Eye (tissue), 1 donor: ENCODE measurements at places on chromosomes 13 and 19.

DNA sequence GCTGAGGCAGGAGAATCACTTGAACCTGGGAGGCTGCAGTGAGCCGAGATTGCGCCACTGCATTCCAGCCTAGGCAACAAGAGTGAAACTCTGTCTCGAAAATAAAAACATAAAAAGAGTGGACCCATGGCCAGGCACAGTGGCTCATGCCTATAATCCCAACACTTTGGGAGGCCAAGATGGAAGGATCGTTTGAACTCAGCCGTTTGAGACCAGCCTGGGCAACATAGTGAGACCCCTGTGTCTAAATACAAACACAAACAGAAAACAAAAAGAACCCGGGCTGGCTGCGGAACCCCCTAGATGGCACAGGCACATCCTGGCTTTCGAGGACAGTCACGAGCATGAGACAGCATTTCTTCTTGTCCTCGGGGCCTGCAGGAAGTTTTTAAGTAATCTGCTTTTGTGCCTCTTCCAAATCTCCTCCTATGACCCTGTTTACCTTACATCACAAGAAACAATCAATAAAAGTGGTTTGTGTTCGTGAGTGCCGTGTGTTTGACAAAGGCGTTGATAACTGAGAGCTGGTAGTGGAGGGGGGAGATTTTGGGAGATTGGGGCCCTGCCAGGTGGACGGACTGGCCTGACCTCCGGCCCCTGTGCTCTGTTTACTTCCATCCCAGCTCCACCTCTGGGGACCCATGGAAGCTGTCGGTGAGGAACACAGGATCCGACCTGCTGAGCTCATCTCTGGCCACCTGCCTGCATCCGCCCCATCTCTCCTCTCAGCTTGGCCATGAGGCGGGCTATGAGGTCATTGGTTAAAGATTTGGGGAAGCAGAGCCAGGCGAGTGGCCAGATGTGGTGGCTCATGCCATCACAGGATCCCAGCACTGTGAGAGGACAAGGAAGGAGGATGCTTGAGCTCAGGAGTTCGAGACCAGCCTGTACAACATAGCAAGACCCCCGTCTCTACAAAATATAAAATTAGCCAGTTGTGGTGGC is 5.9 kb upstream of the GDF15 start:
- DNase-seq = peak; percentile 30

DNA sequence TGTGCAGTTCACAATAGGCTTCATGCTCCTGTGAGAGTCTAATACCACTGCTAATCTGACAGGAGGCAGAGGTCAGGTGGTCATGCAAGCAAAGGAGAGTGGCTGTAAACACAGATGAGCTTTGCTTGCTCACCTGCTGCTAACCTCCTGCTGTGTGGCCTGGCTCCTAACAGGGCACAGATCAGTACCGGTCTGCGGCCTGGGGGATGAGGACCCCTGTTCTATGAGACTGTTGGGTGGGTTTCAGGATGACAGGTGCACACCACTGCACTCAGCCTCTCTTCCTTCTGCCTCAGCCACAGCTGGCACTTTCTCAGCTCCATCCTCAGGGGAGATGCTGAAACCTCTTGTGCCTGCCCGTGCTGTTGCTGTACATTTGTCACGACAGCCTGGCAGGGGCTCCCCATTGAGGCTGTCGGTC is 9.7 kb downstream of the CLEC4G start:
- DNase-seq = peak; percentile 84

GRCh38 chr13:109725995-109726637 is 60.3 kb downstream of the IRS2 start:
- DNase-seq = no peak

GRCh38 chr19:28632371-28633080 is 580.4 kb downstream of the UQCRFS1 start:
- DNase-seq = no peak

DNA sequence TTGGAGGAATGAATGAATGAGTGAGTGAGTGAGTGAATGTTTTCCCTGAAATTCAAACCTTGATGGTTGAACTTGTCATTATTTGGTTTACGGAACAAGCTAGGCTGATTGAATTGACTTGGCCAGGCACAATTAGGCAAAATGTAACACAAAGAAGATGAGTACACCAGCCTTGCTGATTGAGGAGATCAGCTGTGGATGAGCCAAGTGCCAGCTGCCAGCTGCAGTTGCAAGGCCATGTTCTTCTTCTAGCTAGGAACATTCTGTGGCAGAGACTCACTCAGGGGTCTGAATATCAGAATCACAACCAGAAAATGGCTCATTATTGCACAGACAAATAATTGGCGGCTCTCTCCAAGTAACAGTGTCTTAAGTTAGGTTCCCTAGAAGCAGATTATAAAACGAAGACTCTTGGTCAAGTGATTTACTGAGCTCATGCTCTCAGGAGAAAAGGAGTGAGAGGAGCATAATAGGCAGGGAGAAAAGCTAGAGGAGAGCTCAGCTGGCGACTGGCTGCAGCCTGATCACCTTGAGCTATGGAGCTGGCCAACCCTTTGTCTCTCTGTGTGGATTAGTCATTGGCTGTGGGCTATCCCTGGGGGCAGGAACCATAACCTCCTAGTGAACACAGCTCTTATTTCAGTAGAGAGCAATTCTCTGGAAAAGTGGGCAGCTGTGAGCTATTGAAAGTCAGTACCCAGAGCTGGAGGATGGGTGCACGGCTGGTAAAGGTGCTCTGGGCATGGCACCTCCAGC is 225.3 kb upstream of the SERP2 start:
- DNase-seq = no peak

- DNase-seq = no peak
These were observed 10.9 kb upstream of the GAS6 start for GRCh38 chr13:113874579-113875428.

GRCh38 chr13:20525144-20525600 is 485 bp downstream of the CRYL1 start:
- DNase-seq = peak; percentile 72

DNA sequence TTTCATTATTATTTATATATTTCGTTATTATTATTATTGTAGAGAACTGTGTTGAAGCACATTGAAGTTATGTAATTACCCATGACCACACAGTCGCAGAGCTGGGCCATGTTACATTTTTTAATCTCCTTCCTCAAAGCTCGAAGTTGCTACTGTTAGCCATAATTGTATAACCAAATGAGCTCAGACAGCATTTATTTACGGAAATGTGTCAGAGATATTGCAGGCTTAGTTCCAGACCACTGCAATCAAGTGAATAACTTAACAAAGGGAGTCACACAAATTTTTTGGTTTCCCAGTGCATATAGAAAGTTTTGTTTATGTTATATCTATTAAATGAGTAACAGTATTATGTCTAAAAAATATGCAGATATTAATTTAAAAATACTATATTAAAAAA is 147.1 kb upstream of the SLITRK1 start:
- no peak for DNase-seq

- peak; percentile 15 for DNase-seq
These were observed at the start of gene SLC15A1 for GRCh38 chr13:98752467-98753290. Gene SLC15A1 (minus strand): TSS chr13:98752672. CDS start chr13:98752598, 74 bp downstream.

DNA sequence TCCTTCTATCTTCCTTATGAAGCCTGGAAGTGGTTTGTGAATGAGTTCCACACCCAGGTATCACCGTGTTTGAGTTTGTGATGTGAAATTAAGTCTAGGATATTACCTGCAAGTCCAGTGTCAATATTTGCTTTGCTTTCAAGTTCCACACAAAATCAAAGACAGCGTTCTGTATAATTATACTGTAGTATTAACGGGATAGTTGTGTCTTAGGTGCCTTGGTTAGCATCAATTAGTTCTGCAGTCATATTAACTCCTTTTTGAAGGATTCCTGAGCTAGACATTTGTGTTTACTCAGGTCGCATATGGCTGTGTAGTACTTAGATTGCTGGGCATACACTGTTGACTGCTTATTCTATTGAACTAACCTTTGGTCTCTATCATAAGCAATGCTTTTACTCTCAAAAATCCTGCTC is 54.4 kb downstream of the ERCC5 start:
- no peak for DNase-seq

DNA sequence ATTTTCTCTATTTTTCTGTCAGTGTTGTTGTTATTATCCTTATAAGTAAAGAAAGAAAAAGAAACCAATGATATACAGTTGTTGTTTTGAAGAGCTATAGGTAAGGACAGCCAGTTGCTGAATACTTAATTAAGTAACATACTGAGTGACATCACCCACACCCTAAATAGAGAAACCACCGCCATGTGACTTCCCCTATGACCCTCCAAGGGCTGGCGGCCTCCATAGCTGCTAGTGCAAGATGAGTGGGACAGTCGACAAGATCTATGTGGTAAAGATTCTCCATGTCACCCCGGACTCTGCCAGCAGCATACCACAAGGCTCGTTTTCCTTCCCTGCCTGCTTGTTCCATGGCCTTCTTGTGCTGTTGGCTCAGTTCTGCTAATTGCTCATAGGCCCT is 221.1 kb downstream of the DNAJC15 start:
- no peak for DNase-seq

DNA sequence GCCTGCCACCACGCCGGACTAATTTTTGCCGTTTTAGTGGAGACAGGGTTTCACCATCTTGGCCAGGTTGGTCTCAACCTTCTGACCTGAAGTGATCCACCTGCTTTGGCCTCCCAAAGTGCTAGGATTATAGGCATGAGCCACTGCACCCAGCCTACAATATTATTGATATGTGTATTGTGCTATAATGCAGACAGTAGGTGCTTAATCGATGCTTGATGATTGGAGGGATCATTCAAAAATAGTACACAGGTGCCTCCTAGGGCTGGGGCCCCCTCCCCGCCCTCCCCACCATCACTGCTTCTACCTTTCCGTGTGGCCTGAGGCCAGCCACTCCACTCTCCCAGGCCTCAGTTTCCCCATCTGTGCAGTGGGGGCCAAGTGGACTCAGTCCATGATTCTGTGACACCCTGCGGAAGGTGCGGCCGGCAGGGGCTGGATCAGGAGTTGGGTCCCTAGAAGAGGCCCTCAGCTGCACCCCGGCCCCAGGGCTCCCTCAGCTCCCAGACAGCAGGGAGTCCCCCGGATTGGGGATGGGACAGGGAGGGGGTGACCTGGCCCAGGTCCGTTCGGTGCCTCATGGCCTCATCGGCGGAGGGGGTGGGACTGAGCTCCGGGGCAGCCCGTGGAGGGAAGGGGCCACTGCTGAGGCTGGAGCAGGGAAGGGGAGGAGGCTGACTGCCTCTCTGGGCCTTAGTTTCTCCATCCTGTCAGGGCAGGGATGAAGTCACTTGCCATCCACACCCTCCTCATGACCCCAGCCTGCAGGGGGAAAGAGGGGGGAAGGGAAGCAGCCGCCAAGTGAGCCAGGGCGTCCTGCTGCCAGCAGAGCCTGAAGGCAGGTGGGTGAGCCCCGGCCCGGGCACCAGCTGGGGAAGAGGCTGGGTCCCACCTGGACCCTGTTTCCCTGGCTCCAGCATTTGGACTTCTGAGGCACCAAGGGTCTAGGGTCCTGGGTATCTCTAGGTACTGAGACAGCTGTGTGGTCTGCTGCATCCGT is 1.2 kb downstream of the ADAMTSL5 start:
- DNase-seq = no peak

DNA sequence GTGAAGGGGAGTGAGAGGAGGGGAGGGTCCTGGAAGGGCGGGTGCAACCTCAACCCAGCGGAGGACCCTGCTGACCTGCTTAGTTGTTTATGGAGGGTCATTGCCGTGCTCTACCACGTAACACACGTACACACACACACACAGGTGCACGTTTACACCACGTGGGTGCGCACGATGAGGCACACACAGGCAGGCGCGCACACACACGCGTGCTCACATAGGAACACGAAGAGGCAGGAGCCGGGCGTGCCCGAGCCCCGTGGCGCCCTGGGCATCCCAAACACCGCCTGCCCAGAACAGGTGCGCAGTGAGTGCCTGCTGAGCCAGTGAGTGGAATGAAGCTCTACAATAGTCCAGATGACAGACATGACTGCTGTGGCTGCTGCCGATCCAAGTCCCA is 11.2 kb upstream of the MADCAM1 start:
- DNase-seq = peak; percentile 68

DNA sequence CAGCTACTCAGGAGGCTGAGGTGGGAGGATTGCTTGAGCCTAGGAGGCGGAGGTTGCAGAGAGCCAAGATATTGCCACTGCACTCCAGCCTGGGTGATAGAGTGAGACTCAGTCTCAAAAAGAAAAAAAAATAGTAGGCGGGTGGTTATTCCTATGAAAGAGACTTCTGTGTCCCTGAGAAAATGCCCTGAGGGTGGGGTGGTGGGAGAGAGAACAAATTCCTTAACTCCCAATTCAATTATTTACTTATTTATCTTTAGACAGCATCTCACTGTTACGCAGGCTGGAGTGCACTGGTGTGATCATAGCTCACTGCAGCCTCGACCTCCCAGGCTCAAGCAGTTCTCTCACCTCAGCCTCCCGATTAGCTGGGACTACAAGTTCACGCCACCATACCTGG is 10.3 kb upstream of the EEF2 start:
- no peak for DNase-seq

DNA sequence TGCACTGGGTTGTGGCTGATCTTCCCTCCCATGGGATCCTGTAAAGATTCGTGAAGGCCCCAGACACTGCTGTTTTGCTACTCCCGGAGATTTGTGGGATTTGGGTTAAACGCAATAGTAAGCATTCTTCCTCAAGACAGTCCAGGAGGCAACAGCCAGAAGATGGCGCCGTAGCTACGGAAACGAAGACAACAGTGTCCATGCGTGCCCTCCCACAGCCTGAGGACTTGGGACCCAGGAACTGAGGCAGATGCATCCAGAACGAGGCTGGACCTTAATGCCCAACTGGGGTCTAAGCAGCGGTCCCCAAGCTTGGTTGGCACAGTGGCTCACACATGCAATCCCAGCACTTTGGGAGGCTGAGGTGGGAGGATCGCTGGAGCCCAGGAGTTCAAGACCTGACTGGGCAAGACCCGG is 57.6 kb upstream of the ZNF507 start:
- peak; percentile 72 for DNase-seq

DNA sequence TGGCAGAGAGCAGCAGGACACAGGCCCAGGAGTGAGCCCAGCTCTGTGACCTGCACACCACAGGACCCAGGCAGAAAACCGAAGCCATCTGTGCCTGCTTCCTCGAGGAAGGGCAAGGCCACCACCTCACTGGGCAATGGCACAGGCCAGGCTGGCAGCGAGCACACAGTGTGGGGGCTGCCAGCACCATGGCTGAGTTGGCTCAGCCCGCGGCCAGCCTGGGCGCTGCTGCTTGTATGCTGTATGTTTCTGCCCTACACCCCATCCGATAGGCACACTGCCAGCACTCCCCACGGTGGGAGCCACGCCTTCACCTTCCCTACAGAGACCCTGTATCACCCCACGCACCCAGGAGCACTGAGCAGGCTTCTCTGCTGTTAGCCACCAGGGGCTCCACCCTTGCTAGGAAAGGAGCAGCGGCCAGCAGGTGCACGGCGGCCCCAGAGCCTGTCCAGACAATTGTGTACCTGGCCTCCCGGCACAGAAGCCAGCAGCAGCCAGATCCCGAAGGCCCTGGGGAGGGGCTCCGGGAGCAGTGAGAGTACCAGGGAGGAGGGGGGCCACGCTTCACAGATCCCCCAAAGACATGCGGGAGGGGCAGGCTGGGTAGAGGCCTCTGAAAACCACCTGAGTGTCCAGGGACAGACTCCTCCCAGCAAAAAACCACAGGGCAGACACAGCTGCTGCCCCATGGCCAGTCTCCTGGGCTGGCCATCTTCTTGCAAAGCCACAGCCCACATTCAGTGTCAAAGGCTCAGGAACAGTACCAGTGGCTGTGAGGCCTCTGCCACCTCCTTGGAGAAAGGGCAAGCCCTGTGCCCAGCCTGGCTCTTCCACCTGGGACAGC is 56.1 kb downstream of the MLLT1 start:
- DNase-seq = peak; percentile 21

- DNase-seq = no peak
These were observed 4.6 kb downstream of the PPP5C start for GRCh38 chr19:46351241-46352041.

GRCh38 chr13:62250501-62251201 is 835.0 kb upstream of the PCDH20 start:
- no peak for DNase-seq
